Activated B cell treated with CpG ODN at 0.5 μM for 24 hours (primary cell): ENCODE measurements at places on chromosomes 7 and 10. TPM values are rescaled to one million over a fixed set of nuclear protein-coding genes. Genes with fewer than 3 reads are reported as not detected.

DNA sequence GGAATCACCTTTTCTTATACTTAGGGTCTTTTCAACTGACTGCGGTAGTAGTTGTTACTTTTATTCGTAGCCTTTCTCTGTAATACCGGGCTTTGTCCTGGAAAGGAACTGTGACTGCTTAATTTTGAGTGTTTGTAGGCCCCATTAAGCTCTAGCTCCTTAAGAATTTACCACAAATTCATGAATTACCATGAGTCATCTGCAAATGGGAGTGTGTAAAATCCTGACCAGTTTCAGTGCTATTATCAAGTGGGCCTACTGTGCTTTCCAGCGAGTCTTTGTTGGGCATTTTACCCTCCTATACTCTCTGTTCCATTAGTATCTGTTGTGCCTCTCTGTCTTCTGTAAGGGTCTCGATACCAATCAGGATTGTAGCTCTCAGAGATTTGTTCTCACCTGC lies 49.7 kb downstream of the ZMYND11 start:
- no peak overlapping the region for H3K27ac ChIP-seq
- no peak overlapping the region for H3K4me3 ChIP-seq

DNA sequence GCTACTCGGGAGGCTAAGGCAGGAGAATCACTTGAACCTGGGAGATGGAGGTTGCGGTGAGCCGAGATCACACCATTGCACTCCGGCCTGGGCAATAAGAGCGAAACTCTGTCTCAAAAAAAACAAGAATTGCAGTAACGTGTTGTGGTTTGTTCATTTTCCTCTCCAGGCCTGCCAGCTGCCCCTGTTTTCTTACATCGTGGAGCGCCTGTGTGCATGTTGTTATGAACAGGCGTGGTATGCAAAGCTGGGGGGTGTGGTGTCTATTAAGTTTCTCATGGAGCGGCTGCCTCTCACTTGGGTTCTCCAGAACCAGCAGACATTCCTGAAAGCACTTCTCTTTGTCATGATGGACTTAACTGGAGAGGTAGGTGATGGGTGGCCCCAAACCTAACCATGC lies 52.1 kb downstream of the TRRAP start:
- no peak for DNase-seq
- H3K36me3 ChIP-seq, result peaks cover 81% of the 10 kb centered on the region
- no peaks in the 10 kb centered on the region for H3K27me3 ChIP-seq
- H3K4me3 ChIP-seq, result peak overlapping the region; percentile 56
- peak overlapping the region; percentile 75 for H3K27ac ChIP-seq

GRCh38 chr10:110107887-110108286 lies 99.5 kb upstream of the MXI1 start:
- no peak overlapping the region for H3K27ac ChIP-seq
- no peaks in the 10 kb centered on the region for H3K27me3 ChIP-seq
- peaks cover 31% of the 10 kb centered on the region for H3K4me1 ChIP-seq
- DNase-seq, result no peak
- H3K36me3 ChIP-seq, result peaks cover 68% of the 10 kb centered on the region
- no peak overlapping the region for H3K4me3 ChIP-seq

DNA sequence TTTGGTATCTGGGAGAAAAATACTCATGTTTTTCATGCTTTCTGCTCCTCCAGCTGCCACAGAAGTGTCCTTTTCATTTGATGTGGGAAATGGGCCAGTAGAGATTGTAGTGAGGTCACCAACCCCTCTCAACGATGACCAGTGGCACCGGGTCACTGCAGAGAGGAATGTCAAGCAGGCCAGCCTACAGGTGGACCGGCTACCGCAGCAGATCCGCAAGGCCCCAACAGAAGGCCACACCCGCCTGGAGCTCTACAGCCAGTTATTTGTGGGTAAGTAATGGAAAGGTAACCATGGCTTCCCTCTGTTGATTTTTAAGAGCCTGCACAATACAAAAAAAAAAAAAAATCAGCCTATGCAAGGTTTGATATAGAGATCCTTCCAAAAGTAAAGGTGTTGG lies 443.1 kb upstream of the C7orf33 start:
- no peaks in the 10 kb centered on the region for H3K36me3 ChIP-seq
- no peak overlapping the region for H3K4me3 ChIP-seq
- H3K27ac ChIP-seq, result no peak overlapping the region
- H3K4me1 ChIP-seq, result no peaks in the 10 kb centered on the region
- DNase-seq, result no peak

DNA sequence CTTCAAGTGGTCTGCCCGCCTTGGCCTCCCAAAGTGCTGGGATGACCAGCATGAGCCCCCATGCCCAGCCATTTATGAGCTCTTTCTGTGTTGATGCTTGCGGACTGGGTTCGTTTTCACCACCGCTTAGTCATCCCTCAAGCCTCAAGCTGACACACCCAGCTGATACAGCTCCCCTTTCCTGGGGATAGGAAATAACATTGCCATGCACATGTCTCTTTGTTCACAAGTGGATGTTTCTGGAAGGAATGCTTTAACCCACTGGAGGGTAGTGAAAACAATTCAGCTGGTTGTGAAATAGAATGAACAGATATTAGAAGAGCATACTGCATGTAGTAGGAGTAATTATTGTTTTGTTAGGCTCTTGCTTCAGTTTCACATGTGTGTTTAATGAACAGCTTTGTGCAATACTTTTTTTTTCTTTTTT lies 8.5 kb upstream of the METTL27 start:
- H3K27ac ChIP-seq, result no peak overlapping the region
- no peak for DNase-seq
- H3K4me3 ChIP-seq, result no peak overlapping the region
- H3K36me3 ChIP-seq, result no peaks in the 10 kb centered on the region
- peaks cover 20% of the 10 kb centered on the region for H3K4me1 ChIP-seq

TWIST1 gene
- not detected in 2 replicates for total RNA-seq

- H3K4me3 ChIP-seq, result no peak overlapping the region
- H3K27ac ChIP-seq, result no peak overlapping the region
- DNase-seq, result no peak
- no peaks in the 10 kb centered on the region for H3K27me3 ChIP-seq
Observed at GRCh38 chr10:83017076-83017867, 1122.0 kb upstream of the GHITM start.

DNA sequence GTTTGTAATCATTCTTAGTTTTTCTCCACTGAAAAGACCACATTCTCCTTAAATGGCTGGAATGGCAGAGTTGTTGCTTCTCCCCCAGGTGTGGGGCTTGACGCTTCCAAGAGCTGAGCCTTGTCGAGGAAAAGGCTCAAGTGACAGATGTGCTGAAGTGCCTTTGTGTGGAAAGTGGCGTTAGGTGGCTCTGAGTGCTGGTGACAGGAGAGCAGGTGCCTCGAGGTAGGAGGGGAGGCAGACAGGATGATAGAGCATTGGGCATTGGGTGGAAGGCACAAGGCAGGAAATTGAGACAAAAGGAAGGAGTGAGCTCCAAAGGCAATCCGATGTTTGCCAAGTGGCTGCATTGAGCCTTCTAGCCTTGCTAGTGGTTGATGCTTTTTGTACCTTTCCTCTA lies 6.7 kb downstream of the KIAA1217 start:
- no peaks in the 10 kb centered on the region for H3K4me1 ChIP-seq
- H3K36me3 ChIP-seq, result no peaks in the 10 kb centered on the region
- DNase-seq, result no peak
- H3K4me3 ChIP-seq, result no peak overlapping the region

DNA sequence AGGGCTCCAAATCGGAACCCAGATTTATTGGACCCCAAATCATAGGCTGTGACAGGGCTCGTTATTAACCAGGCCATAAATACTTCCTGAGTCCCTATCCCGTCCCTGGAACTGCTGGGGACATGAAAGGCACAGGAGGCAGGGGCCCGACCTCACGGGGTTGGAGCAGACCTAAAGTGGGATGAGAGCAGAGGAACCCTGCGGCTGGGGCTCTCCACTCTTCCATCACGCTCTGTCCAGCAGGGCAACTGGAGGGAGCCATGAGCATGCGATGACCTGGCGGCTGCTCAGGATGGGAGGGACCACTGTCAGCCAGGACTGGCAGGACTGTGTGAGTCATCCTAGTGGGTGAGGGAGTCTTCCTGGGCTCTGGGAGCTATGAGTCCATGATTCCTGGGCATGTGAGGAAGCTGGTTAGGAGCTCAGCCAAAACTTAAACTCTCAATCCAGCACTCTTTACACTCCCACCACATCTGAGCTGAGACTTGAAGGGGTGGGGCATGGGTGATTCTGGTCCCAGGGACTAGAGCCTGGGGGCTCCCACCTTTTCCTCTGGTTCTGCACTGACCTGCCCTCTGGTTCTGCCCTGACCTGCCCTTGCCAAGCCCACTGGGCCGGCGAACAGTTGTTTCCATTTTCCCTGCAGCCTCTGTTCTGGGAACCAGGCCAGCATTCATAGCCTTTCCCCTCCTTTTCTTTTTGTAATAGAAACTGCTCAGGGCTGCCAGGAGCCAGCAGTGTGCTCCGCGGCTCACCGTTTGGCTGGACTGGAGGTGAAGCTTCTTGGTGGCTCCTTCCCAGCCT lies 47.1 kb downstream of the SYPL1 start:
- H3K4me3 ChIP-seq, result no peak overlapping the region
- peaks cover 1% of the 10 kb centered on the region for H3K36me3 ChIP-seq
- H3K27me3 ChIP-seq, result no peaks in the 10 kb centered on the region
- DNase-seq, result no peak

DNA sequence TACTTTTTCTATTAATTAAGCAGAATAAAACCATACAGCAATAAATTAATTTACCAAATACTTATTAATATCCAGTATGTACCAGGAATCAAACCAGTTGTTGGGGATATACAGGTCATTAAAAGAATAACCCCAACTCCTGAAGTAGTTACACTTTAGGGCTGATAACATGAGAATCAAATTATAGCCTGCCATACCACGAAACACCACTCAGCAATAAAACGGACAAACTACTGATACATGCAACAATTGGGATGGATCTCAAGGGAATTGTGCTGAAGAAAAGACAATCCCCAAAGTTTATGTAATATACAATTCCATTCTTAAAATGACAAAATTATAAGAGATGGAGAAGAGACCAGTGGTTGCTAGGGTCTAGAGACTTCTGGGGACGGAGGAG lies 22.7 kb downstream of the MCMBP start:
- H3K36me3 ChIP-seq, result peaks cover 72% of the 10 kb centered on the region
- peaks cover 9% of the 10 kb centered on the region for H3K4me1 ChIP-seq
- no peak overlapping the region for H3K27ac ChIP-seq

- H3K27me3 ChIP-seq, result peaks cover 7% of the 10 kb centered on the region
- no peaks in the 10 kb centered on the region for H3K4me1 ChIP-seq
- DNase-seq, result no peak
- H3K27ac ChIP-seq, result no peak overlapping the region
Observed at GRCh38 chr10:28479927-28480627, 52.8 kb upstream of the WAC start.

DNA sequence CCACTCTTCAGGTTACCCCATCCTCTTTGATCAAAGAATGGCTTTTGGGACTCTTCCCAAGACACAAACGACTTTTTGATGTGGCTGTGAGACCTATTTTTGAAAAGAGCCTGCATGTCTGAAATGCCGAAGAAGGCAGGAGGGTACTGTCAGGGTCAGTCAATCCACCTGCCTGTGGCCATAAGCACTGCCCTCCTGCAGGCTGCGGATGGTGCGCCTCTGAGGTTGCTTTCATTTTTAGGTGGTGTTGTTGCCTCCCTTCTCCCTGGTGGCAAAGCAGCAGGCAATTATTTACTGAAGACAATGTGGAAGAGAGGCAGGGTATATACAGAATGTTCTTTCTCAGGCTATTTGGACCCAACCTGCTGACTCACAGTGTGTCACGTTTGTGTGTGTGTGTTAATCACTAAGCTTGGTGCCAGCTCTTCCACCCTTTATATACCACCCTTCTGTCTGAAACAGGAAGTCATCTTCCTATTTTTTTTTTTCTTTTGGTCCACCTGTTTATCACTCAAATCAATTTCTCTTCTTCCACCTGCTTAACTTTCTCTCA lies 1421.2 kb upstream of the CELF2 start:
- H3K36me3 ChIP-seq, result no peaks in the 10 kb centered on the region
- no peaks in the 10 kb centered on the region for H3K27me3 ChIP-seq
- H3K4me1 ChIP-seq, result no peaks in the 10 kb centered on the region
- DNase-seq, result no peak
- no peak overlapping the region for H3K4me3 ChIP-seq

NME8 gene
- total RNA-seq, result not detected in 2 replicates

- H3K36me3 ChIP-seq, result no peaks in the 10 kb centered on the region
- no peaks in the 10 kb centered on the region for H3K4me1 ChIP-seq
- no peak for DNase-seq
- no peak overlapping the region for H3K27ac ChIP-seq
- no peaks in the 10 kb centered on the region for H3K27me3 ChIP-seq
Observed at GRCh38 chr10:15740261-15740660, 20.5 kb upstream of the ITGA8 start.

- H3K4me1 ChIP-seq, result no peaks in the 10 kb centered on the region
- no peaks in the 10 kb centered on the region for H3K36me3 ChIP-seq
- no peak overlapping the region for H3K4me3 ChIP-seq
- no peak overlapping the region for H3K27ac ChIP-seq
Observed at GRCh38 chr10:126468876-126469643, 80.8 kb upstream of the ADAM12 start.

- H3K27ac ChIP-seq, result no peak overlapping the region
- H3K4me1 ChIP-seq, result peaks cover 7% of the 10 kb centered on the region
- no peak for DNase-seq
Observed at GRCh38 chr7:137975221-137975620, 26.7 kb downstream of the CREB3L2 start.

DNA sequence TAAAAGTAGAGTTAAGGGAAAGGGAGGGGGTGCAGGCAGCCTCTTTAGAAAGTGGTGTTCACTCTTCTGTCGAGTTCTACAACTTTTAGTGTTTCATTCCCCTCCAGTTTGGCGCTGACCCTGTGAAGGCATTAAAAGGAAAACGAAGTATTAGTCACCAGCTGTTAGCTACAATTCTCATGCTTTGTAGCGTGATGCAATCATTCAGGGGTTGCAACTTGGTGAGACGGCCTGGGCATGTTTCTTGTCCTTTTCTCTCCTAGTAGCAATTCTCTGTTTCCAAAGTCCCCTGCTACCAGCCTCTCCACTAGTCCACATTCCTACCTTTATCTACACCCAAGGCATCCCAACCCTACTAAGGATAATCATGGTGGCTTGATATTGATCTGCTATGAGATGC lies 33.7 kb upstream of the DGKI start:
- no peak overlapping the region for H3K27ac ChIP-seq
- no peak overlapping the region for H3K4me3 ChIP-seq
- H3K36me3 ChIP-seq, result peaks cover 77% of the 10 kb centered on the region
- H3K4me1 ChIP-seq, result no peaks in the 10 kb centered on the region
- DNase-seq, result no peak
